ENCODE measurements at places on chromosomes 4 and X.
A peak's percentile ranks its signal among the peaks of the same experiment; 100 is the strongest.

- DNase-seq: no peak
Observed at GRCh38 chr4:8340781-8341241, 71.3 kb downstream of the HTRA3 start.

GRCh38 chr4:102169345-102169744, 175.9 kb downstream of the SLC39A8 start:
- no peak for DNase-seq

GRCh38 chr4:109947918-109948317, 35.2 kb downstream of the EGF start:
- no peak for DNase-seq

GRCh38 chrX:65642914-65643491, 24.5 kb upstream of the MSN start:
- no peak for DNase-seq

- DNase-seq: no peak
Observed at GRCh38 chr4:112775801-112776200, 138.9 kb downstream of the LARP7 start.

GRCh38 chr4:126986828-126987227, 645.9 kb upstream of the INTU start:
- no peak for DNase-seq

- no peak for DNase-seq
Observed at GRCh38 chrX:96715481-96715880, 30.8 kb downstream of the DIAPH2 start.

GRCh38 chr4:17613761-17614415, 553 bp upstream of the MED28 start:
- peak; percentile 38 for DNase-seq

DNA sequence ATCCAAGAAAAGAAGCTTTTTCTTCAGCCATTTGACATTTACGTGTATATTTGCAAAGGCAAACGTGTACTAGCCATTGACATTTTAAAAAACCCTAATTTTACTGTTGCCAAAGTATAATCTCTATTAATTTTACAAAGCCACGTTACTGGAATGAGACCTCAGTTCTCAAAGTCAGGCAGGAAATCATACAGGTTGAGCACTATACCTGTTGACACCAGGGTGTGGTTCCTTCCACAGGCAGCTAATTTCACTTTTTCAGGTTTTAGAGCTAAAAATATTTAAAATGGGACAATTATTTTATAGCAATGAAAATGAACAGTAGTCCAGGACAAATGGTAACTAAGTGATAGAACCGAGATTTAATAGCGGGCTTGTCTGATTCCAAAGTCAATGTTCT, 6.5 kb downstream of the RPGR start:
- no peak for DNase-seq

DNA sequence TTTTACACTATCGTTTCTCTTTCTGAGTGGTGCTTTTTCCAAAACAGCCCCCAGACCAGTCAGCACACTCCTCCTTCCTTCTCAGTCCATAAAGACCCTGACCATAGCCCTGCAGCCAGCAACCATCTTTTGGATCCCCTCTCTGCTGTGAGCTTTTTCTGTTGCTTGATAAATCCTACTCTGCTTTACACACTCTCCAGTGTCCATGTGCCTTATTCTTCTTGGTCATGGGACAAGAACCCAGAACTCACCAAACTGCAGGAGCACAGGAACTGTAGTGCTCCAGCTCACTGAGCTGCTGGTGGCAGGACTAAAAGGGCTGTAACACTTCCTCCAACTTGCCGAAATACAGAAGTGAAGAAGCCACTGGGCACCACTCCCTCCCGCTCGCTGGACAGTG, 32.5 kb downstream of the COX18 start:
- no peak for DNase-seq

GRCh38 chr4:79445371-79445781, 37.3 kb upstream of the GK2 start:
- no peak for DNase-seq

DNA sequence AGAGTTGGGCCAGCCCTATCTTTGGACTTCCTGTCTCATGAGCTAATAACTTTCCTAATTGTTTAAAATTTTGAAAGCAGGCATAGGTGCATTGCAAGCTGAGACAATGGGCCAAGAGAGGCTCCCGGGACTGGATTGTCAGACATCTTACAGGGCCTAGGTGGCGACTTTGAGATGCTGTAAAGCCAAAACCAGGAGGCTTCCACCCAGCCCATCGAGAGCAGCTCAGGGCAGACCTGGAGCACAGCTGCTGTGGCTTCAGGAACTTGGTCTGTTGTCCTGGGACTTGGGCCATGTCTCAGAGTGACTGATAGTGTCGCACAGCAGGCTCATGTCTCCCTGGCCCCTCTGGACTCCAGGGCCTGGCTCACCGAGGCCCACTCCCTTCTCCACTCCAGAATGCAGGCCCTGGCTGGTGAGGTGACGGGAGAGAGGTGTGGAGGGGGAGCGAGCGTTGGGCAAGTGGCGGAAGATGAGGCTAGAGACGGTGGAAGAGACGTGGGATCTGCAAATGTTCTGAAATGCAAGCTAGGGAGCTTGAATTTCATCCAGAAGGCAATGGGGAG, 24.1 kb upstream of the MTM1 start:
- peak; percentile 43 for DNase-seq

DNA sequence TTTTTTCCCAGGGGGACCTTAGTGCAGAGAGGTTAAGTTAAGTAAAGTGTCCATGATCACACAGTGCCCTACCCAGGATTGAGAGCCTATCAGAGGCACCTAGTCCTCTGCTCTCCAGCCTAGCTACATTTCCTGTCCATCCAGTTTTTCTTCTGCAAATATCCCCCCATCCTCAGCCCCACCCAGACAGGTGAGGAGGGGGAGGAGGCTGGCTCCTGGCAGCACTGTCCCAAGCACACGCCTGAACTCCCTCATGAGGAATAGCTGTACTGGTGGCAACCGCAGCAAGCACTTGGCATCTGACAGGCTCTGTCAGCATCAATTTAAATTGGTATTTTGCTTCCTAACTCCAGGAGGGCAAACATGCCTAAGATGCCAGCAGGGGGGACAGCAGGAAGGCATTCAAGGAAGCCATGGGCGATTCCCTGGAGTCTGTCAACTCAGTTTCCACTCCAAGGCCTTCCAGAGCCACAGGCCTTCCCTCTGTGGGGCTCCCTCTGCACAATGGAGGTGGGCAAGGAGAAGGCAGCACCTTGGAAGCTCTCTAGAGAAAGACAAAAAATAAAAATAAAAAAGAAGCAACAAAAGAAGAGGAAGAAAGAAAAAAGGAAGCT, 6.4 kb upstream of the FRMPD3 start:
- DNase-seq: no peak
